ENCODE measurements at places on chromosomes 1 and 21.

DNA sequence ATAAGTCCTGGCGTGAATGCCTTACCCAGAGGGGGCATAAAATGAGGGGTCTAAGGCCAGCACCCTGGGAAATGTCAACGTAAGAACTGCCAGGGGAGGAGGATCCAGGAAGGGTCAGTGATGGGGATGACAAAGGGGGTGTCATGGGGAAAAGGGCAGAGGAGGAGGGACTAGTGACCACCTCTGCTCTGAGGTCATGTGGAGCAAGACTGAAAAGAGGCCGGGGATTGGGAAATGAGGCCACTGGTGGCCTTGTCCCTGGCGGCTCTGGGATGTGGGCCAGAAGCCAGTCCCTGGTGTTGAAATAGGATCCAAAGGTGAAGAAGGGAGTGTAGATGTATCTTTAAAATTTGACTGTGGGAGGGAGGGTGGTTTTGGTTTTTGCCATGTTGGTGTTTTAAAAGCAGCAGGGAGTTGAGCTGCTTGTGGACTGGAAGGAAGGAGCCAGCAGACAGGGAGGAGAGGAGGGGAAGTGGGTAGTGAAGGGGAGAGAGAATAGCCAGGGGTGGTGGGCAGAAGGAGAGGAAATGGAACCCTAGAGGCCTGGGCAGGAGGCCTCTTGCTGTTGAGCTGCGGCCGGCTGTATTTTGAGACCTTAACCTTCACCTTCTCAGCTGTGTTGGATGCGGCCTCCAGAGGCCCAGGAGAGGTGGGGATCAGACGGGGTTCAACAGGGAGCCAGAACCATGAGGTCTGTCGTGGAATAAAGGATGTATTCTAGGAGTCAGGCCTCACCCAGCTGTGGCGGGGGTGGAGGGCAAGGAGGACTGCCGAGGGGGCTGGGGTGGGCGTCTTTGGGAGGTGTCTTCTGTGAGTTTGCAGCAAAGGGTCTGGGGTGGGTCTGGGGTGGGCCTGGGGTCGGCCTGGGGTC lies 92.5 kb downstream of the DHRS3 start:
- DNase-seq = no peak

GRCh38 chr1:2022063-2022770 lies 3.1 kb downstream of the GABRD start:
- DNase-seq = no peak

DNA sequence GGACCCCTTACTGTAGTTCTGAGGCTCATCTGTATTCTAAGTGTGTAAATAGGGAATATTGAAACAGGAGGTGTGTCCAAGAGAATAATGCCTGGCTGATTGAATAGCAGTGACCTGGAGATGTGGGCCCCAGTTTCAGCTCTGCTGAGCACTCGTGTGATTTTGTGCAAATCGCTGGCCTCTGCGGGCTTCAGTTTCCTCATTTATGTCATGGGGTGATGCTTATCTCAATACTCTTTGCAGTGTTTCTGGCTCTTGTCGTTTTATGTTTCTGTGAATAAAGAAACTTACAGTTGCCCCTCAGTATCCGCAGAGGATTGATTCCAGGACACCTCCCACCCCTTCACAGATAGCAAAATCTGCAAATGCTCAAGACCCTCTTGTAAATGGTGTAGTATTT lies 5.0 kb downstream of the COG2 start:
- no peak for DNase-seq

GRCh38 chr1:83060221-83060620 lies 938.7 kb downstream of the TTLL7 start:
- no peak for DNase-seq

DNA sequence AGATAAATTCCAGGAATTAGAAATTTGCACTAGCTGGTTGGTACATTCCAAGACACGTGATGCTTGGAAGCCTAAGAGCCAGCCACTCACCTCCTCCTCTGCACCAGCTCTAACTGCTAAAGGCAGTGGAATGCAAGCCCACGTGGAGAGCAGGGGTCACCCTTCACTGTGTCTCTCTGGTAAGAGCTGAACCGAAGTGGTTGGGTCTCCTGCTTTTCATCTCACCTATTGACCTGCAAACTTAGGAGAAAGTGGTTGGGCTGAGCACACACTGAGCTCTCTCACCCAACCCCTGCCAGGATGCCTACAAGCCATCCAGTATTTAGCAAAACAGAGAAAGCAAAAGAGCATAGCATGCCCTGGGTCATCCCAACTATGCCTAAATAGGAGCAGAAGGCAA lies 19.3 kb downstream of the HAO2 start:
- DNase-seq = no peak

- no peak for DNase-seq
Observed at GRCh38 chr1:155479205-155479604, 83.4 kb downstream of the ASH1L start.

GRCh38 chr1:115539736-115540135 lies 102.0 kb upstream of the VANGL1 start:
- no peak for DNase-seq

- no peak for DNase-seq
Observed at GRCh38 chr1:20405893-20406604, 80.0 kb downstream of the CAMK2N1 start.

- no peak for DNase-seq
Observed at GRCh38 chr1:212035835-212036605, 472 bp downstream of the DTL start.

- no peak for DNase-seq
Observed at GRCh38 chr1:186022184-186022583, 288.0 kb downstream of the HMCN1 start.

- DNase-seq = no peak
Observed at GRCh38 chr1:234849832-234850231, 239.9 kb upstream of the IRF2BP2 start.

GRCh38 chr1:207946756-207947155 lies 35.8 kb upstream of the CD34 start:
- DNase-seq = no peak

DNA sequence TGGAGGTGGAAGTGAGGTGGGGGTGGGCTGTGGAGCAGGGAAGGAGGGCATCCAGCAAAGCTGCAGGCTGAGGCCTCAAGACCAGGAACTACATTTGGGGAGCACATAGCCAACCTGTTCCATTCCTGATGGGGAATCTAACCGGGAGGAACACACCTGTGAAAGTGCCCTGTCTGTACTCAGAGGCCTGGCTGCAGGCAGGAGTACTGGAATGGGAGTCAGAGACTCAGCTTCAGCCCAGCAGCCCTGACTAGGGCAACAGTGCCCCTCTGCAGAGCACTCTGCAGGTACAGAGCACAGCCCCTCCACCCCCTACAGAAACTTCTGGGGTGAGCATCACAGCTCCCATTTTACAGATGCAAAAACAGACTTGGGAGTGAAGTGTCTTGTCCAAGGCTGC lies 126.4 kb downstream of the DMRTB1 start:
- no peak for DNase-seq

DNA sequence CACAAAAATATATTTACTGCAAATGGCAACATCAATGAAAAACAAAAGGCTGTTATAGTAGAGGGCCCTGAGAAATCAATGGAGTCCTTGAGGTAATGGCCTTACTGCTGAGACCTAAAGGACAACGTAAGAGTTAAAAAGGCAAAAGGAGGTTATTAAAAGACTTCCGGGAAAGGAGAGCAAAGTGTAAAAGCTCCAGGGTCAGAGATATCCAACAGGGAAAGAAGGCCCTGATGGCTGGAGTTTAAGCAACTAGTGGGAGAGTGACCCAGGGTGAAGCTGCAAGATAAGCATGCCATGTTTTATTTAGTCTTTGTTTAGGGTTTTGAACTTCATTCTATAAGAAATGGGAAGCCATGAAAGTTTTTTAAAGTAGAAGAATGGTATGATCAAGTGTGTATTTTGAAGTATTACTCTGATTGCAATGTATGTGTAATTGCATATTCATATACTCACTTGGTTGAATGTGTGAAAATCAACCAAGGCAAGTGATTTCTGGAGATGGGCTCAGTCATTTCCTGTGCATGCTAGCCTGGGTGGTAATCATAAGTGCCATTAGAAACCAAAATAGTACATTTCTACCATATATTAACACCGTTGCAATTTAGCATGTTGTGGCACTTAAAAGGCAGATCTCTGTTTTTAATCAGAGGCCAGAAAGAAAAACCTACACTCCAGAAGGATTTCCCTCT lies 5.3 kb upstream of the DPYD start:
- DNase-seq = no peak

- DNase-seq = no peak
Observed at GRCh38 chr21:26131554-26131953, 39.0 kb downstream of the APP start.

DNA sequence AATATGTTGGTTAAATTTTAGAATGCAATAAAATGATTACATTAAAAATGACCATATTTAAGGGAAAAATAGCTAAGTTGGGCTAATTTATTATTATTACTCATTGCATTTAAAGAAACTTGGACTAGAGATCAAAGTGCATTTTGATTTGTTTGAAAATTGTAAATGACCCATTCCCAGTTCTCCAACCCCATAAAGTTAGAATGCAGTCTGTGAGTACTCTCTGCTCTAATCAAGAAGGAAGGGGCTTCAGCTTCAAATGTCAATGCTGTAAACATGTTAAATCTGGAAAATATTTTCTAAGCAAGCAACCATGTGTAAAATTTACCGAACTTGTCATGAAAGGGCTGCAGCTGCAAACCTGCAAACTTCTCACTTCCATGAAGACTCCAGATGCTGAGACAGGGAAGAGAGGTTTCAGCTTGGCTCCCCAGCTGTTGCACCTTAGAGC lies 232.7 kb downstream of the TTLL7 start:
- no peak for DNase-seq

DNA sequence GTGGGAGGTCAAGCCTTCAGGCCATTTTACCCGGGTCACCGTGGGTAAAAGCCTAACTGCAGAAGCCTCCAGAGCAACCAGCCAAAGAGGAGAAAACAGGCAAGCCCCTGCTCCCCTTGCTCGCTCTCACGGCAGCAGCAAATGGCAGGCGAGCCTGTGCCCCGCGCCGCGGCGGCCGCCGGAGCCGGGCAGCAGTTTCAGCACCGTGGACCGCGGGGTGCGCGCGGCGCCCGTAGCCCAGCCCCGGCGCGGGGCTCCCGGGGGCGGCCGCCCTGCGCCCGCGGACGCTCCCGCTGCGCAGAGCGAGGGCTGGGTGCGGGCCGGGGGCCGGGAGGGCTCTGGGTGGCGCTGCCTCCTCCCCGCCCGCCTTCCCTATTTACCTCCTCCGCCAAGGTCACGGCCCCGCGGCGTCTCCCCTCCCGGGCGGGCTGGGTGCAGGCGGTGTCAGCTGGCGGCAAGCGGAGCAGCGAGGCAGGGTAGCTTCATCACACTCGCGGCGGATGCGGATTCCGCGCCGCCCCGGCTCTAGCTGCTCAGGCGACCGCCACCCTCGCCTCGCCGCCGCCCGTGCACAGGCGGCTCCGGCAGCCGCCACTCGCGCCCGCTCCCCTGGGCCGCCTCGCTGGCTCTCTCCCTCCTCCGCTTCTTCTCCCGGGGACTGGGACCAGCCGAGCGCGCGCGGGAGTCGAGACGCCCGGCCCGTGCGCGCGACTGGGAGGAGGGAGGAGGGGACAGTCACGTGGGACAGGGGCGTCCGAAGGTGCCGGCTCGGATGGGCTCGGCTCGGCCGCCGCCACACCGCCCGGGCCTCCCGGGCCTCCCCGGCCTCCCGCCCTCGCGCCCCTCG lies at the start of gene RGS7:
Gene RGS7, minus strand, starts transcription at position 687 of the 847 bp plus-strand sequence.
- peak; percentile 25 for DNase-seq

DNA sequence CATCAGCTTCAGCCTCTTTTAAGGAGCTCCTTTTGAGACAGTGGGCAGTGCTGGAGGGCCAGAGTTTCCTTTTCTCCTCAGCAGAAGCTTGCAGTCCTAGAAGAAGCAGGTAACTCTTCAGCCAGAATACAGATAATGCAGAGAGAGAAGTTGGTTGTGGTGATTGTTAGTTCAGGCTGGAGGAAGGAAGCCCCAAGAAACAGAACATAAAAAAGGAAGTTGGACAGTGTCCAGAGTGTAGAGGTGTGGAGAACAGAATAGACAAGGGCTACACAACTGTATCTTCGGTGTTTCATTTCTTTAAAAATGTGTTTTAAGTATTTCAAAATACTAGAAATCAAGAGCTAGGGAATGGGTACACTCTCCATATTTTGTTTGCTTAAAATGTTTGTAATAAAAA lies 6.4 kb upstream of the TACSTD2 start:
- DNase-seq = no peak

DNA sequence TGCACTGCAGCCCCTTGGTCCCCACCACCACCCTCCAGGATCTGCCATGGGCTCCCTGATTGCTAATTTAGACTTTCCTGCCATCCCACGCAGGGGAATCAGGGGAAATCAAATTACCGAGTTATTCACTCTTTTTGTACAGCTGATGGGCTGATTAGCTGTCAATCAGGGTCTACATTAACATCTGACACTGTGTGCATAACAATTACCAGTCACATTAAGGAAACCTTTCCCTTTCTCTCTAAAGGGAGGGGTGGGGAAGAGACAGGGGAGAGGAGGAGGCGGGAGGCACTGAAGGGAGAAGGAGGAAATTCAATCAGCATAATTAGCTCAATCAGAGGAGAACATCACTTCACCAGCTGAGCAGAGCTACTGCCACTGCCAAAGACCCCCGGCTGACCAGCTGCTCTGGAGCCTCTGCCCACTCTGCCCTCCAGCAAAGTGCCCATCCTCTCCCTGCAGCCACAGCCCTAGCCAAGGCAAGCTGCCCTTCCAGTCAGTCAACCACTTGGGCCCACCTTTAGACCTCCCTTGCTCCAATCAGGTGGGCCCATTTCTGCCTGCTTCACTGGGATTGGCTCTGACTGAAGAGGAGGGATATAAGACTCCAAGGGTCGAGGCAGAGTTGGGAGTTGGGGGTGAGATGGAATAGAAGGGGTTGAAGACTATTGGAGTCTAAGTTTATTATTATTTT lies 199.3 kb upstream of the ZC3H12A start:
- DNase-seq = no peak

DNA sequence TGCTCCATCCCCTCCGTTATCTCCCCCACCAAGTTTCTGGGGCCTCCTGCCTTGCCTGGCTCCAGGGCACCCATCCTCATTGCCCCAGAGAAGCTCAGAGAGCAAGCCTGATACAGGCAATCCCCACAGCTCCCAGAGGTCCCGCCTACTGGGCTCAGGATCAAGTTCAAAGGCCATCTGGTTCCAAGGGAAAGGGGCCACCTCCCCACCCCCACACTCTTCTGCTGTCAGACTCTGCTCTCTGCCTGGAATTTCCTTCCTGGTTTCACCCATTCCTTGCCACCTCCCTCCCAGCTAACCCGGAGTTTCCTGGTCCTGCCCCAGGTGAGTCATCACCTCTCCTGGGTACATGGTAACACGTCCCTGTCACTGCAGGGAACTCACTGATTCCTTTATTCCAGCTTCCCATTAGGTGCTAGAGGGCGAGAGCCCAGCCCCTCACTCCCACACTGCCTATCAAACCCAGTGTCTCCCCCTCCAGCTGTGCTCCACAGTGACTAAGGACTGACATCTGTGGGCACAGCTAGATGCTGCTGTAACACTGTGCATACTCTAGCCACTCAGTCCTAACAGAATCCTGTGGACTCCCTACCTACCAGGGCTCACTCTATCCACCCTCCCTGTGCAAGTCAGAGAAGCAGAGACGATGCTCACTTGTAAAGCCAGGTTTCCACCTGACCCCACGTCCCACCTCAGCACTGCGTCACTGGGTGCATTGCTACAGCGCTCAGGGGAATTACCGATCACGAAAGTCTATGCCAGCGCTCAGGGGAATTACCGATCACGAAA lies 21.8 kb downstream of the RSPH1 start:
- DNase-seq = no peak
